ENCODE measurements at places on chromosomes 16 and 17.

DNA sequence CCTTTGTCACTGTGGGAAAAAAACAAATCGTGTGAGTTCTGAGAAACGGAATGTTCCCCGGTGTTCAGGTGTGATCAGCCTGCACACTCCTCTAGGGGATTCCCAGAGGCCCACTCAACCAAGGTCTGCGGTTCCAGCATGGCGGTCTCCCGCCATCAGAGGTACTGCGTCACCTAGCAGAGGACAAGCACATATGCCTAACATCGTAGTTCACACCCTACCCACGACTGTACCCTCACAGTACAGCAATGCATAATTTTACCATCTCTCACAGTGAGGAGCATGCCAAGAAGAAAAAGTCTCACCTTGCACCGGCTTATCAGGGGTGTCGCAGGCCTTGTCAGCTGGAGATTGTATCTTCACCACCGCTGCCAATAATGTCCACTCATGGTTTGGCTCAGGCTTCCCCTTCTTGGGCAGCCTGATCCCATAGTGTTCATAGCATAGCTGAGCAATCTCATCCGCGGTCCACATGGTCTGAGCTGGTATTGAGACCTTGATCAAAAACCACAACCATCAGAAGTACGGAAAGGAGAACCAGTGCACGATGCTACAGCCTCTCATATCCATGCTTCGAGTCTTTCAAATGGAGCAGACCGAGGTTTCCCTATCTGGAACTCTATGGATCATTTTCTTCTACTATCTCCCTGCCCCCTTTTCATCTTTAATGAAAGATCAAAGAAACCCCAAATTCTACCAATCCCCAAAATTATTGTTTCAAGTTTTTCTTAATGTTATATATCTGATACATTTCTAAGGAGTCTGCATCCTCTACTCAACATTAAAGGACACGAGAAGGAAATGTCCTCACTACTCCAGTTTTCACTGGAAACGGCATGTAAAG lies 2.5 kb downstream of the ADAT1 start:
- no peak for DNase-seq

DNA sequence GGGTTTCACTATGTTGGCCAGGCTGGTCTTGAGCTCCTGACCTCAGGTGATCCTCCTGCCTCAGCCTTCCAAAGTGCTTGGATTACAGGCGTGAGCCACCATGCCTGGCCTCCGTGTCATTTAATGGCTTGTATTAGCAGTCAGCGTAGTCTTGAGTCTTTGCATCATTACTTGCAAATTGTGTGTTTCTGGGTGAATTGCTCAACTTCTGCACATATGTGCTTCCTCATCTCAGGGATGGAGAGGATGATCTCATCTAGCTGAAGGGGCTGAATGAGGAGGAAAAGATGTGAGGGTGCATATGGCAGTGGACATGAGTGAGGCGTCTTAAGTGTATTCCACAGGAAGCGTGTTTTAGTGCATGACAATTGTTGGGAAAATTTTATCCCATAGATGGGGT lies 155.8 kb downstream of the SNX29 start:
- no peak for DNase-seq

DNA sequence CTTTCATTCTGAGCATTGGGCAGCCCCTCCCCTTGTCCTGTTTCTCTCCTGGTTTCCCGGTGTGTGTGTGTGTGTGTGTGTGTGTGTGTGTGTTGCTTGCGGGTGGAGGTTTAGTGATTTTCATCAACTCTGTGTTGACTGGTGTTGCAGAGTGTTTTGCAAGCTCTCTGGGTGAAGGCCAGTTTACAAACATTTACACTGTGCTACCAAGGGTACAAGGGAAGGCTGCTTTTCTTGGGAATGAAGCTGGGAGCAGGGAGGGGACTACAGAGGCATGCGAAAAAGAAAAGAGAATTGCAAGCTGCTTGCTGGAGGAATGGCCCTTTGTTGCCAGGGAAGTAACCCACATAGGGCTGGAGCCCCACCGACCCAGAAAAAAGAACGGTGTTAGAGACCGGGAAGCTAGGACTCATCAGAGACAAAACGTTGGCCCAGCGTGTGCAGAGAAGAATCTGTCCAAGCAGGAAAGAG lies 29.6 kb downstream of the HS3ST3B1 start:
- DNase-seq, result no peak

- no peak for DNase-seq
Observed at GRCh38 chr16:65318590-65319257, 196.9 kb upstream of the CDH11 start.

GRCh38 chr17:36940313-36941264 lies 3.3 kb downstream of the LHX1 start:
- DNase-seq, result no peak

DNA sequence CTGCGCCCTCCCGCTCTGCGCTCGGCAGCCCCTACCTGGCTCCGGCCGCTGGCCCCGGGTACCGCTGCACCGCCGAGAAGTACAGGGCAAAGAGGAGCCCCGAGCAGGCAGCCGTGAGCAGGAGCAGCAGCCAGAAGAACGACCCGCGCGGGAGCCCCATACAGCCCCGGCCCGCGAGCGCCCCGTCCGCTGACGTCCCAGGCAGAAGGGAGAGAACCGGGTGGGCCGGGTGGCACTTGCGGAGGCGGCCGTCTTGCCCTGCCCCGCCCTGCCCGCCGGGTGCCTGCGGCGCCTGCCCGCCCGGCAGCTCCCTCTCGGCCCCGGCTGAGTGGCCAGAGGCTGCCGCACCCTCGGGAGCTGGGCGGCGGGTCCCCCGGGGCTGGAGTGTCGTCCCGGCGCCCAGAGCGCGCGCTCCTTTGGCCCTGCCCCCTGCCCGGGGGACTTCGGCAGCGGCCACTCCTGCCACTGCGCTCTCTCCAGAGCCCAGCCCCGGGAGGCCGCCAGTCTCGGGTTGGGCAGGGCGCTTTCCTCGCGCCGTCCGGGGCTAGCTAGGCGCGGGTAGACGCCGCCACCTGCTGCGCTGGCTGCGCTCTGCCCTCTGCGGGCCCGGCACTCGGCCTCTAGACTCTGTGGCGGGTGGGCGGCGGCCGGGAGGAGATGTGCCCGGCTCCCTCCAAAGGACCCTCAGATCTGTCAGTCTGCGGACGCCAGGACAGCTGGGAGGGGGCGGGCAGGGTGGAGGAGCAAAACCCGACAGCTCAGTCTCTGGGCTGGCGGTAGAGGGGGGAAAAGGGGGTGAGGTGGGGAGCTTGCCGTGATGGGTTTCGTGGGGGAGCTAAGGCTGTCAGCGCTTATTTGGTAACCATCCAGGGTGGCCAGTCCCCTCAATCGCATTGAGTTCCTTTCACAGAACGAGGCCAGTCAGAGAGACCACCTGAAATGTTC lies at the start of gene ST6GALNAC2:
Gene ST6GALNAC2 (minus strand): TSS at position 212 of the 945 bp plus-strand sequence. CDS start 52 bp downstream, at position 160.
- DNase-seq, result no peak

DNA sequence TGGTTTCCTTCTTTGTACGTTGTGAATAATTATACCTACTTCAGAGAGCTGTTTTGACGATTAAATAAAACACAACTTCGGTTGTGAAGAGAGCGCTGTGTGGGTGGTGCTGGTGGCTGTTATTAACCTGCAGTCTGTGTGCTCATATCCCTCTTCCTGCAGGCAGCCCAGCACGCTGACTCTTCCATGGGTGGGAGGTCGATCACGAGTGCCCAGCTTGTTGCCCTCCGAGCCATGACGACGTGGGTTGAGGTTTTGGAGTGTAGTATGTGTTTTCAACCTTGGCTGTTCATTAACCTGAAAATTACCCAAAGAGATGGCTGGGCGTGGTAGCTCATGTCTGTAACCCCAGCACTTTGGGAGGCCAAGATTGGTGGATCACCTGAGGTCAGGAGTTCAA lies 11.3 kb upstream of the GCSH start:
- DNase-seq, result no peak

GRCh38 chr17:63764716-63765115 lies 8.7 kb downstream of the CCDC47 start:
- DNase-seq, result no peak

DNA sequence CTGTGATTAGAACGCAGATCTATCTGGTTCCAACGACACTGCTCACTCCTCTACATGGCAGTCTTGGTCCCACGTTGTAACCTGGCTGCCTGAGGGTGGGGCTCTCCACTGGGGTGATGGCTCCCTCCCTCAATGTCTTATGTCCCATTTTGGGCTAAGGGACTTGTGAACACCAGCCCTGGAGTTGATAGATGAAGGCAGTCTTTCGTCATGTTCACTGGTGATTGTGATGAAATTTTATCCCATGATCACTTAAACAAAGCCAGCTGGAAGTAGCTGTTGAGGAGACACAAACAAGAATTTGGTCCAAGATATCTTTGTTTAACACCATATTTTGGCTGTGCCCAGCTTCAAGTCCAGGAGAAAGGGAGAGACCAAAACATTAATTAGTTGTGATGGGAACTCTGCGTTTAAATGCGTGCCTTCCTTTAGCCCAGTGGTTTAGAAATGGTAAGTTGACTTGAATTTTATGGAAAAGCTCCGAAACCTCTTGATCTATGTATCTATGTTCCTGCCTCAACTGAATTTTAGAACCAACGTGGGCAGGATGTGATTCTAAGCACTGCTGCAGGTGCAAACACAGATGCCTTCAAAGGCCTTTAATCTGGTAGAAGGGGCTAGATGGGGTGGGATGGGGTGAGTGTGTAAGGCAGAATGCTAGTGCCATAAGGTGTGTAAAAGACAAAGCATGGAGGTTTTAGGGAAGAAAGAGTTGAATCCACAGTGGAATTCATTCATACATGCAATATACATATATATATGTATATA lies 186.8 kb upstream of the IRX3 start:
- no peak for DNase-seq

- no peak for DNase-seq
Observed at GRCh38 chr17:80585890-80586845, 41.5 kb downstream of the RPTOR start.

DNA sequence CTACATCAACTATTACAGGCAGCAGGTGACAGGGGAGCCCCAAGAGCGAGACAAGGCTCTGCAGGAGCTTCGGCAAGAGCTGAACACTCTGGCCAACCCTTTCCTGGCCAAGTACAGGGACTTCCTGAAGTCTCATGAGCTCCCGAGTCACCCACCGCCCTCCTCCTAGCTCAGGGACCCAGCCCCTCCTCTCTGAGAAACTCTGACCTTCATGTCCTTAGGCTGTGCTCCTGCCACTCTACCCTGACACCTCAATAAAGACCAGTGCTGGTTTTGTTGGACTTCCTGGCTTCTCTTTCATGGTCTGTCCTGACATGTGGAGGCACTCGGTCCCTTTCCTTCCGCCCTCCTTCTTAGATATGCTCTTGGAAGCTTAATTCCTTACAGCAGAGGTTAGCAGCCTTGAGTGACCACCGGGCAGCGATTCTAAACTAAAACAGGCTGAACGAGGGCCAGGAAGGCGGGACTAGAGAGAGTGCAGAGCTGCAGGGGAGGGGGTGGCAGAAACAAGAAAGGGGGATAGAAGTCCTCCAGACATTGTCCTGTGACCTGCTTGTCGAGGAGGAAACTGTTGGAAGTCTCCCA lies 915 bp downstream of the AHSP start:
- no peak for DNase-seq

GRCh38 chr17:63447471-63448009 lies 1.4 kb upstream of the CYB561 start:
- no peak for DNase-seq

DNA sequence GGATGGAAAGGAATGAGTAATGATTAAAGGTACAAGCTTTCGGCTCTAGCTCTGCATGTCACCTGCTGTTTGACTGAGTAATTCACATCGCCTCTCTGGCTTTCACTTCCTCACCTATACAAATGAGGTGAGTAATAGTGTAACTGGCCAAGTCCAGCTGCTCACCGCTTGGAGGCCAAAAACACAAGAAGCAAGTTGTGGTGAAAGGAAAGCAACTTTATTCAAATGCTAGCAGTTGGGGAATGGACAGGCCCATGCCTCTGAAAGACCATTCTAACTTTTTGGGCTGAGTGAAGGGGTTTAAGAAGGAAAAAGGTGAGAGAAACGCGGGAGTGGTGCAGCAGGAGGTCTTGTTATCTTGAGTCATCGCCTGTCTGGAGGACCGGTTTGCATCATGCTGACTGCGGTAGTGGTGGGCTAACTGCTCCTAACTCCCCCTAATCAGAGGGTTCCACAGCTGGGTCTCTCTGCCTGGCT lies 45.7 kb upstream of the CSNK2A2 start:
- no peak for DNase-seq

GRCh38 chr16:57147381-57148221 lies 38.2 kb downstream of the PSME3IP1 start:
- DNase-seq, result no peak

GRCh38 chr16:48280546-48280945 lies 33.2 kb upstream of the ABCC11 start:
- DNase-seq, result no peak

DNA sequence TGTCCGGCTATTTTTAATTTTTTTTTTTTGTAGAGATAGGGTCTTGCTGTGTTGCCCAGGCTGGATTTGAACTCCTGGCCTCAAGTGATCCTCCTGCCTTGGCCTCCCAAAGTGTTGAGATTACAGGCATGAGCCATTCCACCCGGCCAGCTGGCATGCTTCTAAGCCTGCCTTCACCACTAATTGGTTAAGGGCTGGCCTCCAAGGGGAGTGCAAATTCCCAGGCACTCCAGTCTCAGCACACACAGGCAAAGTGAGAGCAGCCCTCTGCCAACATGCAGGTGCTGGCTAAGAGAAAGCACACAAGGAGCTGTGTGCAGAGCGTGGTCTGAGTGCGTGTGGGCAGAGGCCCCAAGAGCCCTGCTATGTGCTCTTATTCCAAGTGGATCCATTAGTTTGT lies 149.8 kb upstream of the HS3ST2 start:
- DNase-seq, result no peak

GRCh38 chr16:65185241-65185778 lies 63.4 kb upstream of the CDH11 start:
- no peak for DNase-seq

DNA sequence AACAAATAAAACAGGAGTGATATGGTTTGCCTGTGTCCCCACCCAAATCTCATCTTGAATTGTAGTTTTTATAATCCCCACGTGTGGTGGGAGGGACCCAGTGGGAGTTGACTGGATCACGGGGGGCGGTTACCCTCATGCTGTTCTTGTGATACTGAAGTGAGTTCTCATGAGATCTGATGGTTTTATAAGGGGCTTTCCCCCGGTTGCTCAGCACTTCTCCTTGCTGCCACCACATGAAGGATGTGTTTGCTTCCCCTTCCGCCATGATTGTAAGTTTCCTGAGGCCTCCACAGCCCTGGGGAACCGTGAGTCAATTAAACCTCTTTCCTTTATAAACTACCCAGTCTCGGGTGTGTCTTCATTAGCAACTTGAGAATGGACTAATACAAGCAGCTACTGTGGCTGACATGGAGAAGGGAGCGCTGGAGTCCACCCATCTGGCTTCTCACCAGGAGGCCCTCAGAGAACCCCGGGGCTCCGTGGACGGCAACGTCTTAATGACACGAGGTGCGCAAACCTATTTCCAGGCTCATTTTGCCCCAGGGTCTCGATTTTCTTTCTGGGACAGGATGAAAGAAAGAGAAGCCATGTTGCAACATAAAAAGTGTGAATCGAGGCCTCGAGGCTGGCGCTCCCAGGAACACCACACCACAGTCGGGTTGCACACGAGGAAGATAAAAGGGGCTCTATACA lies 129.5 kb downstream of the DYNLRB2 start:
- no peak for DNase-seq

- DNase-seq, result no peak
Observed at GRCh38 chr17:66673668-66674276, 161.1 kb upstream of the CACNG5 start.

GRCh38 chr17:49316889-49317675 lies 45.0 kb downstream of the ZNF652 start:
- no peak for DNase-seq
